ENCODE measurements at places on chromosomes 16 and 17. TPM values are rescaled to one million over a fixed set of nuclear protein-coding genes. Genes with fewer than 3 reads are reported as not detected.
A peak's percentile ranks its signal among the peaks of the same experiment; 100 is the strongest.

The SUZ12 gene
- total RNA-seq, result 35.3 TPM

The RAMP2 gene
- total RNA-seq, result 11.9 TPM

The SCARF1 gene
- 17.1 TPM for total RNA-seq

The IGSF6 gene
- 1.3 TPM for total RNA-seq

DNA sequence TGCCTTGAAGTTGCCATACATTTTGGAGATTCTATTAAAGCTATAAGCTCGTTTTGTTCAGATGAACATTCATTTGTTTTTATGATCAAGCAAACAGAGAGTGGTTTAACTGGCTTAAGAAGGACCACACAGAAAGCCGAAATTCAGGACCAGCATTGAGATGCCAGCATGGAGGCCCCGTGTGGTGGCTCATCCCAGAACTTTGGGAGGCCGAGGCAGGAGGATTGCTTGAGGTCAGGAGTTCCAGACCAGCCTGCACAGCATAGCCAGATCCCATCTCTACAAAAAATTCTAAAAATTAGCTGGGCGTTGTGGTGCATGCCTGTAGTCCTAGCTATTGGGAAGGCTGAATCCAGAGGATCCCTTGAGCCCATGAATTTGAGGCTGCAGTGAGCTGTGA is 45.9 kb upstream of the KIFC3 start:
- DNase-seq, result no peak

GRCh38 chr17:39737760-39738567 is at the start of gene GRB7:
TSS of gene GRB7 (plus strand) at chr17:39737938. CDS start at chr17:39742302, 4,364 bp downstream.
- no peak for DNase-seq

DNA sequence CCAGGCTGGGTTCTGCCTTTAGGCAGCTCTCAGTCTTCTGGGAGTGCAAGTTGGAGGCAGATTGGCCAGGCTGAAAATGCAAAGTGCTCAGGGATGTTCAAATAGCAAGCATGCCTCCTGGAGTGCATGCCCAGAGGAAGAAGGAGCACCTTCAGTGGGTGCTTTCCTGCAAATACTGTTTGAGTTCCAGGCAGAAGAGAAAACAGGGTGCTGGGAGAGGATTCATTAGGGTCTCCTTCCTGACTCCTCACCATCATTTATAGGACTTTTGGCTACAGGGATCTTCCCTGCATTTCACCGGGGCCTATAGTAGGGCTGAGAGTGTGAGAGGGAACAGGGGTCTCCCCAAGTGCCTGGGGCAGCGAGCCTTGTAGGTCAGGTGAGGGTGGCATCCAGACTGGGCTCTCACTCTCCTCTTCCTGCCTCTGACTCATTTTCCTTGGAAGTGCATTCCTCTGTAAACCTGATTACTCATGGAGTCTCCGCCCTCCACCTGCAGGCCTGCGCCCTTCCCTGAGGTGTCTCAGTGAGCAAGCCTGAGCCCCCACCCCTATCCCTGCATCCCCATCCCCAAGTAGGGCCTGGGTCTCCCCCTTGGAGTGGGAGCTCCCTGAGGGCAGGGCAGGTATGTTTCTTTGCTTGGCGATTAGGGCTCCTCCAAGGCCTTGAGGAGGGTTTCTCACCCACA is 17.1 kb upstream of the TNS4 start:
- DNase-seq, result no peak

- DNase-seq, result no peak
These were observed 86.9 kb downstream of the RBBP6 start for GRCh38 chr16:24626256-24626655.

GRCh38 chr16:55832773-55833691 is at the start of gene CES1:
TSS of gene CES1 (minus strand) at chr16:55833096. CDS start at chr16:55833055, 41 bp downstream.
- peak; percentile 20 for DNase-seq

GRCh38 chr17:55284944-55285339 is 20.2 kb downstream of the HLF start:
- no peak for DNase-seq

GRCh38 chr17:73316919-73317505 is 5.2 kb upstream of the CDC42EP4 start:
- no peak for DNase-seq

DNA sequence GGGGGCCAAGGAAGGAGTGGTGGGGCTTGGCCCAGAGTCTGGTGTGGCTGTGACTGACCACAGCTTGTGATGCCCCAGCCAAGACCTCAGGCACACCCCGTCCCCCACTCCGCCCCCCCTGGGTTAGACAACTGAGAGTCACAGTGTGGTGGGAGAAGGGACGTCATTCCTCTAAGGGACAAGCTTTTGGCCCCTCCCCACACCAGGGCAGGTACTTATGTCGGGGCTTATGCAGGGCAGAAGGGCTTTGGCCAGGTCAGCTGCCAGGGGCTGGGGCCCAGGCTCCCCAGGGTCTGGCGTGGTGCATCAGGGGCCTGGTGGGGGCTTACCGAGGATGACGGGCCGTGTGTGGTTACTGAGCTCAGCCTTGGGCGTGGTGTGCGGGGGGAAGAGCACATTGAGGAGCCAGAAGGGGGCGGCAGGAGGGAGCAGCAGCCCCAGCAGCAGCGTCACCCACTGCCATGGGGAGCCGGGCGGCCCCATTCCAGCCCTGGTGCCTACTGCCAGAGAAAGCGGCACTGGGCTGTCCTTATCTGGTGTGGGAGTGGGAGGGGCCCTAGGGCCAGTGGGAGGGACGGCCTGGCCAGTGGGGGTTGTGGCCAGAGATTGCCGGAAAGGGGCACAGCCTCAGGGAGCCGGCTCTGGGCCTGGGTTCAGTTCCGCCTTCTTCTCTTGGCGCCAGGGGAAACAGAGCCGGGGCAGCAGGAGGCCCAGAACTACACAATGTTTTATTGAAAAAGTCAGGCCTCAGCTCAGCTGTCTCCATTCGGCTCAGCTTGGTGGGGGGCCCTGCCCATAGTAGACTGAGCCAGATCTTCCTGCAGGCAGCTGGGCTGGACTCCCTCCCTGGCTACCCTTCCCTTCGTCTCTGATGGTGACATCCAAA is at the start of gene LCAT:
TSS of gene LCAT (minus strand) at position 502 of the 886 bp plus-strand sequence. CDS start at position 483, 19 bp downstream.
- DNase-seq, result no peak

DNA sequence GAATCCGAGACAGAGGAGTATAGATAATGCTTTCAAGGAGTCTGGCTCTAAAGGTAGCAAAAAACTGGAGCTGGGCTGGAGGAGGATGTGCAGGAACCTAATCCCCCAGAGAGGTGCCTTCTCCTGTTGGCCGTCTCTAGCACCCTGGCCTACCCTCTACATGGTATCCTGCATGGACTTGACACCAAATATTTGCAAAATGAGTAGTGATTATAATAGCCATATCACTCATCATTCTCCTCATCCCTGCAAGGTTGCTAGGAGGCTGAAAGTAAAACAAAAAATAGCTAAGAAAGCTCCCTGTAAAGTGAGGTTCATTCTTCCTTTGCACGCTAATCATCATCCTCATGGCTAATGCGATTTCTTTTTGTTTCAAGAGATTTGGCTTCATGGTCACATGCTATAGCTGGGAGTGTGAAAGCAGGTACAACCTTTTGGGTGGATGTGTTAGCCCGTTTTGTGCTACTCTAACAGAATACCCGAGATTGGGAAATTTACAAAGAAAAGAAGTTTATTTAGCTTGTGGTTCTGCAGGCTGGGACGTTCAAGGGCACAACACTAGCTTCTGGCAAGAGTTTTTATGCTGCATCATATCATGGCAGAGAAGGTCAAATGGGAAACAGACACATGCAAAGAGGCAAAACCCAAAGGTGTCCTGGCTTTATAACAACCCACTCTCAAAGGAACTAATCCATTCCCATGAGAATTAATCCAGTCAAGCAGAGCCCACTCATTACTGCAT is 27.1 kb upstream of the CIITA start:
- no peak for DNase-seq

DNA sequence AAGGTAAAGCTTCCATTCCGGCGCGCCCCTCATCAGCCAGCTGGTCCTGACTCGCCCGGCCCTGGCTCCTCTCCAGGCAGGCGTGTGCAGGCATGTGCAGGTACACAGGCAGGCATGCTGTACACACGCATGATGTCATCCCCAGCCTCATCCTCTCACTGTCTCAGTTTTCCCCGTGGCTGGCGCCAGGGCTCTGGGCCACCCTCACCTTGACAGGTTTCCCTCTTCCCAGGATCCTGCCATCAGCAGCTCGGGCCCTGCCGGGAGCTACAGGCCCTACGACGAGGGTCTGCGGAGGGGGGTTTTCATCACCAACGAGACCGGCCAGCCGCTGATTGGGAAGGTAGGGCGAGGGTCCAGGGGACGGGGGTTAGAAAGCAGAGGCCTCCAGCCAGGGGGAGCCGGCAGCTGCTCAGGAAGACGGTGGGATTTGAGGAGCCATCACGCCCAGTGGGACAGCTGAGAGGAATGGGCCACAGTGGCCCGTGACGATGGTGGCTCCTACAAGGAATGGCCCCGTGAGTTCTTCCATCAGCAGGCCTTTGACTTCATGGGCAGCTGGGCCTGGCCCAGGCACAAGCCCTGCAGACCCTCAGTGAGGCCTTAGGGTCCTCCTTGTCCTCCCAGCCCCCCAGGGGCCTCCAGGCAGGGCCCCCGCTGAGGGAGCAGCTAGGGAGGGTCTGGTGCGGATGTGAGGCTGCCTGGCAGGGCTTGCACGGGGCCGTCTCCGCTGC is 8.5 kb downstream of the GAA start:
- peak; percentile 69 for DNase-seq

DNA sequence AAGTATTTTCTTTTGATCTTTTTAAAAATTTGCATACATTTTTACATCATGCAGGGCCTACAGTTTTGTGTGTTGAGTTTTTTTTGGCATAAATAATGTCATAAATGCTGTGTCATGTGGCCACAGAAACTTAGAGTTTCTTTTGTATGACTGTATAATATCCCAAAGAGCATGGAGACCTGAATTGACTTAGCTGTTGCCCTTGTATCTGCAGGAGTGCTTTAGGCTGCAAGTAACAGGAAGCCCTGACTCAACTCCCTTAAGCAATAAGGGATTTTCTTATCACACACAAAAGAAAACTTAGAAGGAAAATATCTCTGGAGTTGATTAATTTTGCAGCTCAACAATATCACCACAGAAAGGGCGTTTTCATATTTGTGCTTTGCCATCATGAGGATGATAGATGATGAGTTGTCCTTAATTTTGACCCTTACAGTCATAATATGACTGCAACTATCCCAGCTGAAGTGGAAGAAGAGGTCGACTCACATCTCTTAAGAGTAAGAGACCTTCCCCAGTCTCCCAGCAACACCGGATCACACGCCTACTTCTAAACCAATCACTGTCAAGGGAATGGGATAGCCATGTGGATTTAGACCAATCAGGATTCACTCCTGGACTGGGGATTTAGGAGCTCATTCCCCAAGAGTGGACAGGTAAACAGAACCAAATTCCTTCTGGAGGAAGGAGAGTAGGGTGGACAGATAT is 138.9 kb downstream of the GSG1L start:
- no peak for DNase-seq

All from tongue (tissue), 3 donors.